ENCODE measurements at places on chromosomes 7 and 10.

DNA sequence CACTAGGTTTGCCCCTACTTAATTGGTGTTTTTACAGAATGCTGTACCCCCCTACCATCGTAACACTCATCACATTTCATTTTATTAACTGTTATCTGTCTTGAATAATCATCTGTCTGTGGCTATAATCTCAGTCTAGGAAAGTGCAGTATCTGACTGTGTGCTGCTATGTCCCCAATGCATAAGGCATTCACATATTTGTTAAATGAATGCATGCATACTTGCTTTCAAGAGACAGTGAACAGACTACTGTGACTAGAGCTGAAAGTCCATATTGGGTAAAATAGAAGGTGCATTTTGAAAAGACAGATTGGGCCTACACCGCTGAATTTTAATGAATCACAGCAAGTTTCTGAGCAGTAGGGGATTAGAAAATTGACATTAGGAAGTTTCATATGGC lies 112.3 kb downstream of the ARHGAP12 start:
- DNase-seq: no peak

DNA sequence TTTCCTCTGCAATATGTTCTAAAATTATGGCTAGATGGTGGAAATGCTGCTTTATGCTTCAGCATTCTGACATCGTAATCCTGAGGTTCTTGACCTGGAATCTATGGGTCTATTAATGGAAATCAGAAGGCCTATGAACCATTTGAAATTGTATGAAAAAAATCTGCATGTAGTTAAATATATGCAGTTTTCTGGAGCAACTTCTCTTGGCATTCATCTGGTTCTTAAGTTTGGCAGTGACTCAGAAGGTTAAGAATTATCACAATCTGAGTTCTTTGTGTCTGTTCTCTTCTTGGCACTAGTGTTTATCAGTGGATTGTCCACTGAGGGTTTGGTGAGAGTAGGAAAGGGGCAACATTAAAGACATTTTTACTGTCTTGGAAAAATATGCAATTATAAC lies 71.1 kb upstream of the FZD1 start:
- no peak for DNase-seq

GRCh38 chr10:132706701-132707100 lies 79.2 kb downstream of the NKX6-2 start:
- DNase-seq: no peak

DNA sequence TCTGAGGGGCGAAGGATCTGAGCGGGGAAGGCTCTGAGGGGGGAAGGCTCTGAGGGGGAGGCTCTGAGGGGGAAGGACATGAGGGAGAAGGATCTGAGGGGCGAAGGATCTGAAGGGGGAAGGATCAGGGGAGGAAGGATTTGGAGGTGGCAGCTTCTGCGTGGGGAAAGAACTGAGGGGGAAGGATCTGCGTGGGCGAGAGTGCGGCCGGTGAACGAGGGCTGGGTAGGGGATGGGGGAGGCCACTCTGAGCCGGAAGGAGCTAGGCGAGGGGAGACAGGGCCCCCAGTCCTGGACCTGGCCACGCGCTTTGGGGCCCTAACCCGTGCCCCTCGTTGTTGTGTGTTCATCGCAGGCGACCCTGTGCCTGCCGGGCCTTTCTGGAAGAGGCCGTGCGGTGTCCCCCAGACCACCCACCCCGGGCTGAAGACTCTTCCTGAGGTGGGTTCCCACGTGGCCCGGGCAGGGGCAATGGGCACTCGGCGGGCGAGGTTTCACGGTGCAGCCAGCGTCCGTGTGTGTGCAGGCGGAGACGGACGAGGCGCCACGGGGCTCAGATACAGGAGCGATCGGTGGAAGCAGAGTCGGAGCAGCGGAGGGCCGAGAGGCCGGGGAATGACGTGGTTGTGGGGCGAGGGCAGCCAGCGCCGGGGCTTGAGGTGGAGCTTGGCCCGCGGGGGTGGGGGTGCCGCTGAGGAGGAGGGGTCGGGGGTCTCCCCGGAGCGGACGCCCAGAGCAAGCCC lies 2.0 kb downstream of the CALY start:
- no peak for DNase-seq

- DNase-seq: no peak
Measured at GRCh38 chr7:80206763-80207162, 72.1 kb downstream of the GNAI1 start.

- DNase-seq: no peak
Measured at GRCh38 chr10:48194830-48195229, 79.7 kb downstream of the FRMPD2 start.

DNA sequence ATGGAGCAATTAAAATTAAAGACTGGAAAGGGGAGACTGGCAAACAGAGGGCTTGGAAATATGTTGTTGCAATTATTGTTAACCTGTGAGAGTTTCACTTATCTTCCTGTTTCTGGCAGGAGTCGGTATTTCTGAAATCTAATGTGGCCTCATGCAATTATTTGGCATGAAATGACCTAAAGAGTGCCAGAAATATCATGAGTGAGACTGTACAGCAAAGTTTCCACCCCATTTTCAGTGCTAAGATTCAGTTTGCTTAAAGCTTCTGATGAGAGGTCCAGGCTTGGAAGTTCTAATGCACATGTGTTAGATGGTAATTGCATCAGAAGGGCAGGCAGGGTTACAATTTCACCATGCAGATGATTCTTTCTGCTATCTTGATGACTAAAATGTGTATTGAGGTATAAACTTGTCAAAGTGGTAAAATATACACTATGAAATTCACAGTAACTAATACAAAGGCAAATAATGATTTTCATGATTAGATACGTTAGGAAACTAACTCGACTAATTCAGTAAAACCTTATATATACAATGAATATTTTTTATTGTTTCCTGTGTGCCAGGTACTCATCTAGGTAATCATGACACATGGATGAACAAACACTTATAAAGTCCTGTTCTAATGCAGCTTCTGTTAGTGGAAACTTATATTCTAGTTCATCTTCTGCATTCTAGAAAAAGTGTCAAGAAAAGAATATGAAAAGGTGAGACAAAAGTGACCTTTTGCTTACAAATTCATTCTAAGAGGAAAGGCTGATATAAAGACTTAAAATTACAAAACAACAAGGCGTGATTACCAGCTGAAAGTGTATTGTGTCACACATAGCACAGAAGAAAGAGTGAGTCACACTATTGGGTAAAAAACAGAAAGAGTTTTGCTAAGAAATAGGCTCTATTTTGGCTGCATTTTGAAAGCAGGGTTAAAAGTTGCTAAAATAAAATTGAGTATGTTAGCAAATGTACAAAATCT lies 533.4 kb upstream of the SEMA3D start:
- DNase-seq: no peak

DNA sequence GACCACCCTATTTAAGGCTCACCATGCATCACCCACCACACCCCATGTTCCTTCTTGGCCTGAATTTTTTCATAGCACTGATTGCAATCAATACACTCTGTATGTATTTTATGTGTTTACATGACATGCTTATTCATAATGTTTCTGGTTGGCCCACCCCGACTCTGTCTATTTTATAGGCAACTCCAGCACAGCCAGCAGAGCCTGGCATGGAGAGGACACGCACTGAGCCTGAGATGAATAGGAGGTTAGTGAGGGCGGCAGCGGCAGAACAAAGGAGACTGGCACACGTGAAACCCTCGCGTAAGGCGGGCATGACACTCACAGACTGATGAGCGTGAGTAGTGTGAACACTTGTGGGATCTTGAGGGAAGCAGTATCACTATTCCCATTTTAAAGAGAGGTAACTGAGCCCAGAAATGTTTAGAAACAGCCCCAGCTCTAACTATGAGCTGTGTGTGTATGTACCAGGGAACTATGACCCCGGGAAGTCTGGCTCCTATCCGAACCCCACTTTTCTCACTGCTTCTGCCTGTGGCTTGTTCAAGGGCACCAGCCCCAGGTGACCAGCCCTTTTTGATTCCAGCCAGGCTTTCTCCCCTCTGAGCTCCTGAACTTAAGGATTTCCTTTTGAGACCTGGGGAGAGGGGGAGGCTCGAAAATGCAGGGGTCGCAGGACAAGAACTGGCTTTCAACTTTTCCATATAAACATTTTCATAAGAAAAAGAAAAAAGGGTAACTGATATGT lies 113.3 kb downstream of the ARHGAP22 start:
- no peak for DNase-seq

DNA sequence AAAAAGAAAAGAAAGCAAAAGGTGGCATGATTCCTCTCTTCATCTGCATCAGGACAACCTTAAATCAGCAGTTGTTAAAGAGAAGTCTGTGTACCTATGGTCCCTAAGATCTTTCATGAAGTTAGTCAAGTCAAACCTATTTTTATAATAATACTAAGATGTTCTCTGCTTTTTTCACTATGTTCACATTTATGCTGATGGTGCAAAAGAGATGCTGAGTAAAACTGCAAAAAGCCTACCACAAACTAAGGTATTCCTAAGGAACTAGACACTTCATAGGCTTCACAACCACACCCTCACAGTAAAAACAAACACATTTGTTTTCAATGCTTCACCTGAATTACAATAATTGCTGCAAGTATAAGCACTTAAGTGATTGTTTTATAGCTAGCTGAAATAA lies 43.3 kb downstream of the SLC16A9 start:
- no peak for DNase-seq

DNA sequence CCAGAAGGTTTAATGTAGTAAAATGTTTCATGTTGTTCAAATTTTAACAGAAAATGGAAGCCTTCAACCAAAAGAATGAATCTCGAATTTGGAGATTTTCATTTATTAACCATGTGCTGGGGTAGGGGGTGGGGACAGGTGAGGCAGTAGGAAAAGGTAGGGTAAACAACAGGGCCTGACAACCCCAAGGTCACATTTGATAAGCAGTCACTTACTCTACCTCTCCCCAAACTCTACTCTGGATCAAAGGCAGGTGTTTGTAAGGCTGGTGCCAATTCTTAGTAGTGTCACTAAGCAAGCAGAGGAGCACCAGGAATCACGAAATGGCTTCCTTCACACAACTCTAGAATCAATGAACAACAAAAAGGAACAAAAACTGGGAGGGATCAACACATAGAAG lies 138.0 kb downstream of the ZFAND4 start:
- no peak for DNase-seq

DNA sequence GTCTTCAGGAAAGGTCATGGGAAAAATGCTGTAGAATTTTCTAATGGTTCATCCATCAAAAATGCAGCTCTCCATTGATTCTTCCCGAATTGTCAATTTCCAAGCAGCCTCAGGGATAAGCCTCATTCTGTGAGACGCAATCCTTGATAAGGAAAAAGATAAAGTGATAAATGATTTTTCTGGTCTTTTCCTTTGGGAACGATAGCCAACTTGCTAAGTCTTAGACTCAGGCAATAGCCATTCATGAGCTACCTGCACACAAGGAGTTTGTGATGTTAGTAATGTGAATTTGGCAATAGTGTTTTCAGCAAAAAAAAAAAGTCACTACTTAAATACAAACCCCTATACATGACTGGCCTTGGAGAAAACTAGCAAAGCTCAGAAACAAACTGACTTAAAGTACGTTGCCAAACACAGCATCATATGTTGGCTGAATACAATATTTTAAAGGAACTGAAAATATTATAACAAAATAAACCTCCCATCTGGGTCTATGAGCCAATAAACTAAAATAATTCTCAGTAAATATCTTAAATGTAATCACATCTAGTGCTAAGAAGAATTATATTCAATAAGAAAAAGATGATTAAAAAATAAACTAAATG lies 75.5 kb downstream of the KLF6 start:
- no peak for DNase-seq

- no peak for DNase-seq
Measured at GRCh38 chr7:80520199-80520598, 8.3 kb upstream of the GNAT3 start.

DNA sequence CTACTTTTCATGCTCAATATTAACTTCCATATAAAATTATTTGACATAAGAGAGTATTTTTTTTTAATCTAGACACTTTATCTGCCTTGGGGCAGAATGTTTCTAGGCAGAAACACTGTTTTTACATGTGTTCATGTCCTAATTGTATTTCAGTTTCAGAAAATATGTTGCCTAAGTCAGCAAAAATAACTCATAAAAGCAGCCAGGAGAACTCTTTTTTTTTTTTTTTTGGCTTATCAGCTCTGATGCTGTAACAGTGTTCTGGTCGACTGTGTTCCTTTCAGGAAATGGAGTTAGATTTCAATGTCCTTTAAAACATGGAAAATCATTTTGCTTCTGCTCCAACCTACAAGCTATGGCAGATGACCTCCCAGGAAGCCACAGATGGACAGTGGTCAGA lies 63.2 kb upstream of the OPALIN start:
- DNase-seq: no peak

GRCh38 chr10:10829576-10829975 lies 188.1 kb upstream of the CELF2 start:
- DNase-seq: no peak

GRCh38 chr7:11665357-11665756 lies 166.6 kb downstream of the THSD7A start:
- no peak for DNase-seq

- DNase-seq: no peak
Measured at GRCh38 chr7:155164316-155164715, 94.2 kb downstream of the HTR5A start.

DNA sequence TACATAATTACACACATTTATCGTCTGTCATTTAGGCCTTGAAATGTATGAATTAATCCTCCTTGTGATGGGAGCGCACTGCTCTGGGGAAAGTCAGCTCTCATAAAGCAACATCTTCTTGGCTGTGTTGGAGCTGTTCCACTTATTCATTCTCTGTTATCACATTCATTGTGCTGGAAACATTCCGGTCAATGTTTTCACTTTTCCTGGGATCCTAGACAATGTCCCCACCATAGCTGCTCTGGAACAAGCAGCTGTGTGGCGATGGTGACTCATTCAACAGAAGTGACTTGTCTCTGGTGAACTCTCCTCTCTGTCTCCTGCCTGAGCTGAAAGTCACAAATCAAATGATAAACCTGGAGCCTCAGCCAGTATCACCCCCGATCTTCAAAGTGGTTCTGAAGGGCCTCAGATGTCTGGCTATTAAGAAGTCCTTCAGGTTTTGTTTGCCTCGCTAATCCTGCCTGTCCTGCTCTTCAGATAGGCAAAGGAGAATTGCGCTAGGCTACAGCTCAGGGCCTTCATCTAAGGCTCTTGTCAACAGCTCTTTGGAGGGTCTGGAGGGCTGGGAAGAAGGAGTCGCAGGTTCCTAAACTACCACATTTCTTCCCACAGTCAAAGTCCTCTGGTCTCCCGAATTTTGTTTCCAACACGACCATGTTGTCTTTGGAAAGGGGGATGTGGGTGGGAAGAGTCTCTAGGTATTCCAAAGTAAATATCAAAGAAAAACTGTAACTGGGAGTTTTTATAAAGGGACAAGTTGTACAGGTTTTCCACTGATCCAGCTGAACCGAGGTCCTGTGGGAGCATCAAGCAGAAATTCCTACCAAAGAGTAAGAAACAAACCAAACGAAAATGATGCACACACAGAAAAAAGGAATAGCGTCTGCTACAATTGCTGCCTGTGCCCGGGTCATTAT lies 29.3 kb downstream of the KLF6 start:
- peak; percentile 54 for DNase-seq
